ENCODE measurements at places on chromosomes 7 and 10.

GRCh38 chr10:121379013-121379412 lies 219.2 kb downstream of the FGFR2 start:
- no peaks in the 10 kb centered on the region for H3K4me1 ChIP-seq
- no peak overlapping the region for H3K27ac ChIP-seq
- ATAC-seq = no peak
- H3K27me3 ChIP-seq = no peaks in the 10 kb centered on the region
- H3K36me3 ChIP-seq = no peaks in the 10 kb centered on the region

- no peaks in the 10 kb centered on the region for H3K4me1 ChIP-seq
- no peaks in the 10 kb centered on the region for H3K36me3 ChIP-seq
- H3K27ac ChIP-seq = no peak overlapping the region
- H3K4me3 ChIP-seq = no peak overlapping the region
These were observed 71.8 kb upstream of the LOXL4 start for GRCh38 chr10:98339799-98340198.

GRCh38 chr10:3723766-3724165 lies 61.2 kb downstream of the KLF6 start:
- no peaks in the 10 kb centered on the region for H3K27me3 ChIP-seq
- ATAC-seq = no peak
- no peak overlapping the region for H3K4me3 ChIP-seq
- no peak overlapping the region for H3K27ac ChIP-seq

DNA sequence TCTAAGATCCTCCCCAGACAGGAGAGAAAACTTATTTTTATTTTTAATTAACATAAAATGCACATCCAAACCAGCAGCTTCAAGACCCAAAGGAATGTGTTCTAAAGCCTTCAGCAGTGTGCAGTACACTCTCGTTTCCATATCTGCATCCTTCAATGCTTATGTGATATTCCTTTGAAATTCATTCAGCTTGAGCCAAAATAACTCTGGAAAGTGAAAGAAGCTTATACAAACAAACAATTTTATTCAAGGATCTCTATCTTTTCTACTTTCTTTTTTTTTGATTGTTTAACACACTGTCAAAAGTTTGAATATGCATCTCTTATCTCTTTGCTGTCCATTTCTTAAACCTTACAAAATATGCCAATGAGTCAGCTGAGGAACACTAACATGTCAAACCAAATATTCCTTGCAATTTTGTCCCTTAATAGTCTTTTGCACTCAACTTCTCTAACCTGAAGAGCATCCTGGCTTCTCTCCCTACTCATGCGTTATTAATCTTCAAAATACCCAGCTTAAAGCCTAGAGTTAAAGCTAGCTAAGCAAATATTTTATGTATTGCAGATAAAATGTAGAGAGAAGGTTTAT lies 124.3 kb downstream of the THSD7A start:
- H3K36me3 ChIP-seq = no peaks in the 10 kb centered on the region
- H3K27me3 ChIP-seq = no peaks in the 10 kb centered on the region
- no peak overlapping the region for H3K27ac ChIP-seq
- no peak overlapping the region for H3K4me3 ChIP-seq
- no peak for ATAC-seq

DNA sequence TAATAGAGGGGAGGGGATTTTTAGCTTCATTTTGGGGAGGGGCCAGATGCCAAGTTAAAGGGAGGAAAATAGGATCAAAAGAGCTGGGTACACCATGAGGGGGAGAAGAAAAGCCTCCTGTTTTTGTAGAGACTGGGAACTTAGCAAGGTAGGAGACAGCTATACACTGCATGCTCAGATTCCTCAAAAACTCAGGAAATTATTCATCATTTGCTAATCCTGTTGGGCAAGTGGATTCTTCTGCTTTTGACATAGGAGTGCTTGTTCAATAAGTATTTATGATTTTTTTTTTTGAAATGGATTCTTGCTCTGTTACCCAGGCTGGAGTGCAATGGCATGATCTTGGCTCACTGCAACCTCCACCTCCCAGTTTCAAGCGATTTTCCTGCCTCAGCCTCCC lies 73.4 kb downstream of the LYZL2 start:
- no peak overlapping the region for H3K27ac ChIP-seq
- H3K4me3 ChIP-seq = no peak overlapping the region
- no peaks in the 10 kb centered on the region for H3K27me3 ChIP-seq
- no peaks in the 10 kb centered on the region for H3K36me3 ChIP-seq
- peaks cover 10% of the 10 kb centered on the region for H3K4me1 ChIP-seq
- ATAC-seq = no peak

DNA sequence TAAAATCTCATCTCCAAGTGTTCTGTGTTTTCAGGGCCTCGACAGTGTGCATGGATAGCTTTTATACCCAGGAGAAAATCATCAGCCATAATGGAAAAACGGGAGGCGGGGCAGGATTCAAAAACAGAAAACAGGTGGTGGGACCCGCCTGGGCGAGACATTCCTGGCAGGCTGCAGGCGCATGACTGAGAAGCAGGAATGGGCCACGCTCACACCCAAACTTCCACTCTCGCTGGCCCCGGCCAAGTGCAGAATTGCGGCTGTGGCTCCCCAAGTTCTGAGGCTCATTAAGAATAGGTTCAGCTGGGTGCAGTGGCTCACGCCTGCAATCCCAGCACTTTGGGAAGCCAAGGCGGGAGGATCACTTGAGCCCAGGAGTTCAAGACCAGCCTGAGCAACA lies 60.6 kb downstream of the C10orf143 start:
- no peak overlapping the region for H3K4me3 ChIP-seq
- H3K36me3 ChIP-seq = no peaks in the 10 kb centered on the region
- no peak overlapping the region for H3K27ac ChIP-seq
- H3K4me1 ChIP-seq = no peaks in the 10 kb centered on the region

GRCh38 chr10:46520381-46520780 lies 36.1 kb downstream of the GPRIN2 start:
- ATAC-seq = no peak
- H3K4me1 ChIP-seq = peaks cover 23% of the 10 kb centered on the region
- no peak overlapping the region for H3K27ac ChIP-seq
- no peak overlapping the region for H3K4me3 ChIP-seq
- no peaks in the 10 kb centered on the region for H3K27me3 ChIP-seq

DNA sequence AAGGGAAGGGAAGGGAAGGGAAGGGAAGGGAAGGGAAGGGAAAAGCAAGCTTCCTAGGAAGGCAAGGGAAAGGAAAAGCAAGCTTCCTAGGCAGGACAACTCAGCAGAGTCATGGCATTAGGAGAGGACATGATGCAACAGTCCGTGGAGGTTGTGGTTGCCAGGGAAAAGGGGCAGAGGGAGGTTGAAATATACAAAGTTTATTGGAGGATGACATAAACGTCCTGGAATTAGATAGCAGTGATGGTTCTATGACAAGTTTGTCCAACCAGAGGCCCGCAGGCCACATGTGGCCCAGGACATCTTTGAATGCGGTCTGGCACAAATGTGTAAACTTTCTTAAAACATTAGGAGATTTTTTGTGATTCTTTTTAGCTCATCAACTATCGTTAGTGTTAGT lies 59.8 kb upstream of the OPN4 start:
- H3K4me1 ChIP-seq = no peaks in the 10 kb centered on the region
- H3K27ac ChIP-seq = no peak overlapping the region
- H3K4me3 ChIP-seq = no peak overlapping the region
- no peaks in the 10 kb centered on the region for H3K27me3 ChIP-seq
- ATAC-seq = no peak

- H3K27ac ChIP-seq = no peak overlapping the region
- no peaks in the 10 kb centered on the region for H3K36me3 ChIP-seq
- no peaks in the 10 kb centered on the region for H3K27me3 ChIP-seq
These were observed 1065.8 kb upstream of the C7orf33 start for GRCh38 chr7:147524726-147525250.

DNA sequence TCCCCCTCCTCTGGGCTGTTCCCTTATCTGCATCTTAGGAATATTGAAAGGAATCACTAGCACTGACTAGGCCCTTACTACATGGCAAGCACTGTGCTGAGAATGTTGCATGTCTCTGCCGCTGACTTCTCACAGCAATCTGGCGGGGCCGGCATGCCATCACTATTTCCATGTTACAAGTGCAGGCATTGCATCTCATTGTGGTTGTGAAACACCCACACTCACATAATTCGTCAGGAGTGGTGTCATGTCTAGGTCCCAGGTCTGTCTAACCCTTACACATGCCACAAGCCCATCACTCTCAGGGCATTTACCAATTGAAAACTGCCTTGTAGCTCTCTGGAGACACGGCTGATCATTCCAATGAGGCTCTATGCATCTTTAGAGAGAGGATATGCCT lies 8.5 kb upstream of the IL2RA start:
- H3K4me3 ChIP-seq = no peak overlapping the region
- no peak for ATAC-seq
- H3K27ac ChIP-seq = no peak overlapping the region
- no peaks in the 10 kb centered on the region for H3K4me1 ChIP-seq
- H3K27me3 ChIP-seq = peaks cover 14% of the 10 kb centered on the region
- H3K36me3 ChIP-seq = no peaks in the 10 kb centered on the region

DNA sequence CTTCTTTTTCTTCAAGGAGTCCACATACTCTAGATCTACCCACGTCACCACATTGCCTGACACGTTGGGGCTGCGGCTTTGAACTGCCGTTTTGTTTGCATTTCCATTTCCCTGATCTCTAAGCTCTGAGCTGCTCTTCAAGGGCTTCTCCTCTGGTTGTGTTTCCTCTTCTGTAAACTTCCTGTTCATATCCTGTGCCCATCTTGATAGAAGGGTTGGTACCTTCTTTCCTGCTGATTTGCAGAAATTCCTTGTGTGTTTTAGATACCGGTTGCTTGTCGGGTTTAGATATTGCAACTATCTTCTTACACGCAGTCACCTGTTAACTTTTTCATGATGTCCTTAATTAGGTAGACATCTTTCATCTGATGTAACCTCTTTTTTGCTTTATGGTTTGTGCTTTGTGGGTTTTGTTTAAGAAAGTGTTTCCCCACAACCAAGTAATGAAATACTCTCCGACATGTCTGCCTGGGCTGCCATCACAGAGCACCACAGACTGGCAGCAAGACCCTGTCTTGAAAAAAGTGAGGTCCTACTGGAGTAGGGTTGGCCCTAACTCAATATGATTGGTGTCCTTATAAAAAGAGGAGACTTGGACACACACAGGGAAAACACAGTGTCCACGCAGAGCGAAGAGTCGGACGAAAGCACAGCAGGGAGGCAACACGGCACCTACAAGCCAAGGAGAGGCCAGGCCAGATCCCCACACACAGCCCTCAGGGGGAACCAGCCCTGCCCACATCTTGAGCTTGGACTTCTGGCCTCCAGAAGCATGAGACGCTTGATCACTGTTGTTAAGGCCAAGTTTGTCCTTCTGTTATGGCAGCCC lies 99.1 kb upstream of the PDGFA start:
- H3K4me3 ChIP-seq = no peak overlapping the region
- H3K27ac ChIP-seq = no peak overlapping the region

DNA sequence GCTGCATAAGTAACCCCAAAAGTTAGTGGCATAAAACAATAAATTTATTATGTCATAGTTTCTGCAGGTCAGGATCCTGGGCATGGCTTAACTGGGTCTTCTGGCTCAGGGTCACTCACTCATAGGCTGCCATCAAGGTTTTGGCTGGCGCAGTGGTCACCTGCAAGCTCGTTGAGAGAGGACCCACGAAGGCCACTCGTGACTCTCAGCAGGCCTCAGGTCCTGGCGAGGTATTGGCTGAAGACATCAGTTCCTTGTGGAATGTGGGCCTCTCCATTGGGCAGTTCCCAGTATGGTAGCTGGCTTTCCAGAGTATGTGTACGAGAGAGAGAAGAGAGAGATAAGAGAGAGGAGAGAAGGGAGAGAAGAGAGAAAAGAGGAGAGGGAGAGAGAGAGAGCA lies 138.3 kb upstream of the KLF14 start:
- no peak for ATAC-seq
- peaks cover 83% of the 10 kb centered on the region for H3K36me3 ChIP-seq
- H3K4me1 ChIP-seq = peaks cover 10% of the 10 kb centered on the region
- no peak overlapping the region for H3K27ac ChIP-seq
- H3K27me3 ChIP-seq = no peaks in the 10 kb centered on the region
- no peak overlapping the region for H3K4me3 ChIP-seq

- H3K27ac ChIP-seq = no peak overlapping the region
- no peaks in the 10 kb centered on the region for H3K36me3 ChIP-seq
- H3K4me3 ChIP-seq = no peak overlapping the region
- no peaks in the 10 kb centered on the region for H3K4me1 ChIP-seq
- ATAC-seq = no peak
These were observed 74.6 kb upstream of the NKX6-2 start for GRCh38 chr10:132860532-132860931.

GRCh38 chr10:25023278-25023677 lies 6.9 kb downstream of the THNSL1 start:
- H3K27me3 ChIP-seq = no peaks in the 10 kb centered on the region
- no peaks in the 10 kb centered on the region for H3K36me3 ChIP-seq
- H3K4me1 ChIP-seq = no peaks in the 10 kb centered on the region
- no peak overlapping the region for H3K4me3 ChIP-seq

DNA sequence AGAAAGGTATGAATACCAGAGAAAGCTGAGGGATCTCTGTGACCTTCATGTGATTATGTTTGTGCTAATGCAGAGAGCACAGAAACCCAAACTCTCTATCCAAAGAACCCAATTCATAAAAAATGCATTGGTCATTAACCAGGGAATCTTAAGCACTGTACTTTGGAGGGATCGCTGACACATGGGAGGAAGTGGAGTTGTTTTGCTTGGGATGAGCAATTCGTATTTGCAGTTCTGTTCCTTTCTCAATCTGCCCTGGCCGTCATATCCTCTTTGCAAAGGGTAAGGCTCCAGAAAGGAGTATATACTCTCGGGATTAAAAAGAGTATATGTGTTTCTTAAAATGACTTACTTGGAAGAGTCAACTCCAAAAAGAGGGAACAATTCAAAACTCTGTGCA lies 221.3 kb downstream of the POU6F2 start:
- no peaks in the 10 kb centered on the region for H3K4me1 ChIP-seq
- H3K27me3 ChIP-seq = no peaks in the 10 kb centered on the region
- H3K36me3 ChIP-seq = no peaks in the 10 kb centered on the region
- H3K4me3 ChIP-seq = no peak overlapping the region
- no peak overlapping the region for H3K27ac ChIP-seq
- no peak for ATAC-seq

DNA sequence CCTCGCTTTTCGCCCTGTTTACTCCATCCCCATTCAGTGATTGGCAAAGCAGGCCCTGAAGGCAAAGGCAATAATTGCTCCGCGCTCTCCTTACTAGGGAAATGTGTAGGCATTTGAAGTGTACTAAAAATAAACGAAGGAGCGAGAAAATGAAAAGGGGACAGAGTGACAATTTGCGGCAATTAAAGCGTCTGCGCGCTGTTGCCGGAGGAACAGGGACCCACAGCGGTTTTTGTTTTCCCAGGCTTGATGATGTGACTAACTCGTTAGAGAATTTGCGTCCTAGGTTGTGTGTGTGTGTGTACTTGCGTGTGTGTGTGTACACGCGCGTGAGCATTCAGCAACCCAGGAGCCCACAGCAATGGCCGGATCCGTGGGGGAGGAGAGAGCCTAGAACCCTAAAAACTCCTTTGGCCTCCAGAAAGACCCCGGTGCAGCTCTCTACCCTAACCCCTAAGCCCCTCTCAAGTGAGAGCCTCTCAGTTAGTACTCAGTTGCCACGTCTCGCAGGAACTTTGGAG lies 7.8 kb upstream of the DLX6 start:
- H3K4me1 ChIP-seq = no peaks in the 10 kb centered on the region
- ATAC-seq = no peak
- no peaks in the 10 kb centered on the region for H3K36me3 ChIP-seq
